HFFc6 (cell line): ENCODE measurements at places on chromosomes 1 and 21. TPM values are rescaled to one million over a fixed set of nuclear protein-coding genes. Genes with fewer than 3 reads are reported as not detected.

DNA sequence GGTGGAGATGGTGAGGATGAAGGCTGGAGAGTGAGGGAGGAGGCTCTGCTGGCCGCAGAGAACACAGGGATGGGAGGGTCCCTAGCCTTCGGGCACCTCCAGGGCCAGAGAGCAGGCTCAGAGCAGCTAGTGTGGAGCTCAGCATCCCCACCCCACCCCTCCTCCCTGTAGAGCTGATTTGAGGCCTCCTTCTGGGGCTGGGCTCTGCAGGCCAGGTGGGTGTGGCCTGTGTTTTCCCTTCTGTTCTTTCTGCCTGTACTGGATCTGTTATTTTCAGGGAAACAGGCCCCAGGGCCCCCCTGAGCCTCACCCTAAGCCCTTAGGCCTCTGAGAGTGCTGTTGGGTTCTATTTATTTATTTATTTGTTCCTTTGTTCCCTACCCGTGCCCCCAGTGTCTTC, 44.8 kb downstream of the TMCC2 start:
- DNase-seq: no peak

DNA sequence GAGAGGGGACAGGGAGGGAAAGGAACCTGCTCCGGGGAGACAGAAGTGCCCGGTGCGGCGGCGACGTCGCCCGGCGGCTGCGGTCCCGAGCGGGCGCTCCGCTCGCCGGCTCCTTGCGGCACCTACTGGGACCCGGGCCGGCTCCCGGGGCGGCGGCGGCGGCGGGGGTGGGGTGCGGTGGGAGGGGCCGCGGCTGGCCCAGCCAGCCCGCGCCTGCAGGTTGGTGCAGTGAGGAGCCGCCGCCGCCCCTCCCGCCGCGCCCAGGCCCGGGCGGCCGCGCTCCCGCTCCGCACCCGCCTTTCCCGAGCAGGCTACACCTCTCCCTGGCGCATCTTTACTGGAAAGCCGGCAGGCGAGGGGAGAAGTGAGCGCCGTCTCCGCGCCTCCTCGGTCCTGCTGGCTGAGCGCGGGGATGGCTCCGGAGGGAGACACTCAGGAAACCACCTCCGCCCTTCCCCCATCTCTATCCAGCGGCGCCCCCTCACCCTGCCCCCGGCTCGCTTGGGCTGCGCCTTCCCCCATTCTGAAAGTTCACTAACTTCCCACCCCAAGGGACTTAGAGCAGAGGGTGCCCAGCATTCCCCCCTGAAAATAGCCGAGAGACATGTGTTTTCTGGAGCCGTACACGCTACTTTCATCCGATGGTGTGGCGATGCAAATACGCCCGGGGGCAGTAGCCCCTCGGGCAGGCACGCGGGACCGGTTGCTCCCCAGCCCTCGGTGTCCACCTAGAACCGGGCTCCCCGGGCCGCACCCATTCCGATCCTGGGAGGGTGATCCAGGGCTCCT, at the start of gene PLD5:
TSS of gene PLD5 (minus strand) at position 127 of the 789 bp plus-strand sequence.
- DNase-seq: no peak

DNA sequence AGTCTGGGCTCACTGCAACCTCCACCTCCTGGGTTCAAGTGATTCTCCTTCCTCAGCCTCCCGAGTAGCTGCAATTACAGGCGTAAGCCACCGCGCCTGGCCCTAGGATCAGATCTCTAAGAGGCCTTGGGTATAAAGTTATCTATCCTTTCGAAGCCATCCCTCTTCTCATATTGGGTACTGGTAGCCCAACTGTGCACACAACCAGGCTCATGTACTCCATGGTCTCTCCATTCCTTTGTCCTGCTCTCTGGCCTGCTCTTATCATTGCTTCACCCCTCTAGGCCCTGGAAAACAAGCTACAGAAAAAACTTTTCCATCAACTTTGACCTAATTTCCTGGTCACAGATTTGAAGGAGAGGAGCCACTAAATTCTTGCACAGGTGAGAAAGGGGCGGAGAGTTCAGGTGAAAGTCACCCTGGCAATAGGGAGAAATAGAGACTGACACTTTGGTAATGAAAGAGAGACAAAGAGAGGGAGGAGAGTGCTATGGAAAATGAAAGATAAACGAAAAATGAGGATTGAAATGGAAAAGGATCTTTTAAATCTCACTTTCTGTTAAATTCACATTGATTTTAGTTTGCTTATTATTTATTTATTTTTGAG, 6.0 kb downstream of the TXNIP start:
- no peak for DNase-seq

LAD1 gene
- not detected in 3 replicates for total RNA-seq

CTH gene
- 2.4 to 3.8 TPM (median 3.4 TPM) in 3 replicates for total RNA-seq
